ENCODE measurements at places on chromosomes 4 and X.

DNA sequence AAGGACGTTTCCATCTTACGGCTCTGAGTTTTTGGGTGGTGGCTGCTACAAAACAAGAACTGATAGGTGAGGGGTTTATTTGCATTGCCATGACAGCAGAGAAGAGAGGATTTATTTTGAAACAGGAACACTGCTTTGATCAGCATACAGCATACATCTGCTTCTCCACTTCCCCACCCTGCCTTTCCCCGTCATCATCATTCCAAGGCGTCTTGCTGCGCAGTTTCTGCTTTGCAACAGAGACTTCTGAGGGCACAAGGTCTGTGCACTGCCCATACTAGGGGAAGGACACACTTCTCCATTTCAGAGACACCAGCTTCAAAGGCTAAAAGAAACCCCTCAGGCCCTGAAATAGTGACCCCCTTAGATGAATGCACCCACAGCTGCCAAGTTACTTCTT lies 19.1 kb downstream of the STARD8 start:
- no peak for DNase-seq

DNA sequence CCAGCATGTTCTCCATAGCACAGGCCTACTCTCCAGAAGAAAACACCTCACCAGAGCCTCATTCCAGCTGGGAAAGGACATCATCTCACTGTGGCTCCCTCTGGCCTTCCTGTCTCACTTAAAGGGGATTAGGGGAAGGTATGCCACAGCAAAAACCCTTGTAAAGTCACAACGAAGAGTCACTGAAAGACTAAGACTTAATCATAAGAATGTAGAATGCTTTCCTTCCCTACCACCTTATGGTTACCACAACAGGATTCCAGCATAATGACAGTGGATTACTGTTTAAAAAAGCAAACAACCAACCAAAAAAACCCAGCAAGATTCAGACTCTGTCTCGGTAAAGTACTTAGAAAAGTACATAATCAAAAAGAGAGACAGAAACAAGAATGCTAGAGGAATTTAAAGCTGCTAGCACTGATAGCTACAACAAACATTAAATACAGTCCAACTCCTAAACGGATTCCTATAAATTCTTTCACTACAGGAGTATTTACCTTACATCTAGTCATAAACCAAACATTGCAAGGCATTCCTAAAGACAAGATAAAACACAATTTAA lies 75.1 kb downstream of the BANK1 start:
- DNase-seq: no peak

DNA sequence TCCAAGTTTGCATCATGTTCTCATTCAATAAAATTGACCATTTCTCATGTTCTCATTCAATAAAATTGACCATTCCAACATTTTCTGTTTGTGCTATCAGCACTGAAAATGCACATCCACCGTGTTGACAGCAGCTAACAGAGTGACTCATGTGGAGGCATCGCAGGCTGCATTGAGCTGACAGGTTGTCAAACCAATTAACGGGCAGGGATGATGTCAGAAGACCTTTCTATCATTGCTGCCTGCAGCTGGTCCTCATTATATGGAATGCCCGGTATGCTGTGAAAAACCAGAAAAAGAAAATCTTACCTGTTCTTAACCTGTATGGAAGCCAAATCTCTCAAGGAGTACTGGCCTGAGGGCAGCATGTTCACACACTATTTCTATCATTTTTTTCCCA lies 202.0 kb downstream of the SMIM20 start:
- no peak for DNase-seq

GRCh38 chr4:99166544-99166943 lies 22.4 kb upstream of the ADH4 start:
- DNase-seq: no peak

GRCh38 chrX:102964940-102965339 lies 27.9 kb downstream of the RAB40AL start:
- DNase-seq: no peak

- peak; percentile 45 for DNase-seq
Observed at GRCh38 chr4:1207603-1208265, 35.4 kb upstream of the SPON2 start.

GRCh38 chr4:3330707-3331106 lies 37.9 kb downstream of the RGS12 start:
- no peak for DNase-seq

GRCh38 chr4:105181259-105181658 lies 34.6 kb downstream of the TET2 start:
- no peak for DNase-seq

GRCh38 chr4:8748236-8748575 lies 123.4 kb downstream of the HMX1 start:
- no peak for DNase-seq

DNA sequence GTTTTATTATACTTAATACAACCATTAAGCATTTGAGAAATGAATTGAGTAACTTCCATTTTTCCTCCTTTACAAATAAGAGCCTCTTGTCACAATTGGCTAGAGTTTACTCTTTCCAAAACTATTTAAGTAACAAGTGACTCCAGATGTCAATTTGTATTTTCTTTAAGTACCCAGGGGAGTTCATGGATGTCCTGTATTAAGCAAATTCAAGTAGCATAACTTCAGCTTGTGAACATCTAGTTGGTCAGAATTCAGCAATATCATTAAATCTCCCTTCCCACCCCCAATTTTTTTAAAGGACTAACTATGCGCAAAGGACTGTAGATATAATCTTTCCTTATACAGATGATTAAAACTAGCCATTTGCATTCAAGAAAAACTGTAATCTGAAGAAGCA lies 1.4 kb upstream of the ADGRL3 start:
- no peak for DNase-seq

DNA sequence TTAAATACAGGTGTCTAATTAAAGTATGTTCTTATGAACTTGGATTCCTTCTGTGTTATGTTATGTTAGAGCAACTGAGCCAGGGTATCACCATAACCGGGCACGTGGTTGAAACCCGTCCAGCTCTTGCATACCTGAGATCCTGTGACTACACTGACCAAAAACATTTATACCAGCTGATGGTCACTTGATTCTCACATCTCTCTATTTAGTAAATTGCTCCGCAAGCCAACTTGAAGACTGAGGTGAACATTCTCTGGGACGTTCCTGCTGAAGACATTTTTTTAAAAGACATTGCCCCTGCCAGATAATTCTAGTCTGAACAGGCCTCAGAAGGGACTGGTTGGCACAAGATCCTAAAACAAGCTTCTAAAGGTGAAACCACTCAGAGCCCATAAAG lies 550.0 kb upstream of the DIPK2B start:
- DNase-seq: no peak

- no peak for DNase-seq
Observed at GRCh38 chr4:183907871-183908683, 3.0 kb downstream of the STOX2 start.

DNA sequence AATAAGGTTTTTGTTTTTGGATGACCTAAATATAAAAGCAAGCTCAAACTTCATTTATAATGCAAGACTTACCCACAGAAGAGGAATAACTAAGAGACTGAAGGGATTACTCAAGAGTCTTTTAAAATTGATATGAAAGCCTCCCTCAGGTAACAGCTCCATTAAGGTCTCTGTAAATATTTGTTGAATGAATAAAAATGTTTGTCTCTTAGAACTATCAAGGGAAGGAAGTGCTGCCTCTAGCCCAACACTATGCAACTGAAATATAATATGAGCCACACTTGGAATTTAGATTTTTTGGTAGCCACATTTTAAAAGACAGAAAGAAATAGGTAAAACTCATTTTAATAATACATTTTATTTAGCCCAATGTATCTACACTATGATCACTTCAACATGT lies 127.8 kb downstream of the SH3RF1 start:
- no peak for DNase-seq

GRCh38 chr4:48254381-48255071 lies 15.1 kb downstream of the TEC start:
- no peak for DNase-seq

- DNase-seq: no peak
Observed at GRCh38 chr4:118396881-118397622, 44.2 kb upstream of the PRSS12 start.

GRCh38 chr4:118279328-118279727 lies 73.5 kb downstream of the PRSS12 start:
- DNase-seq: no peak

DNA sequence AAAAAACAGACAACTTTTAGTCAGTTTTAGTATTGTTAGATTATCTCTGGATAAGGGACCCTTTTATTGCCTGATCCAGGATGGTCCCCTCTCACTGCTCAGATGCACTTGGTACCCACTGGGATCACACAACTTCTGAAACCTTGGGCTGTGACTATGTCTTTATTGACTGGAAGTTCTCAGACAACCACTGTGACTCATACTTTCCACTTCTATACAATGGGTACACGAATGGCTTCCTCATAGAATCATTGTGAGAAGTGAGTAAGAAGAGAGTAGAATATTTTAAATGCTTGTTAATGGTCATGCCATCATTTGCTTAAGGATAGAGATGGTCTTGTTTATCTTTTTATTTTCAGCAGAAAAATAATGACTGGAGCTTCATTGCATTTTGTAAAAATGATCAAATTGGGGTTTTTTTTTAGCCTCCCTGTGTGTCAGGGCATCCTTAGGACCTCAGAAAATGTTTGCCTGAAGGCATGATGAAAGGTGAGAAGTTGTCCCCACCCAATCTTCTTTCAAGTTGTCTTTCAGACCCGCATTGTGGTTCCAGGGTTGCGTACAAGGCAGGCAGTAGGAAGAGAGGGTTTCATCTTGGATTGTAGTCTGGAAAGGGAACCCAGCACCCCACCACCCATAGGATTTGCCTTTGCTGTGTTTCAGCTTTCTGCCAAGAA lies 115.1 kb downstream of the CPEB2 start:
- DNase-seq: no peak

GRCh38 chr4:173291899-173292298 lies 42.3 kb downstream of the HMGB2 start:
- no peak for DNase-seq

DNA sequence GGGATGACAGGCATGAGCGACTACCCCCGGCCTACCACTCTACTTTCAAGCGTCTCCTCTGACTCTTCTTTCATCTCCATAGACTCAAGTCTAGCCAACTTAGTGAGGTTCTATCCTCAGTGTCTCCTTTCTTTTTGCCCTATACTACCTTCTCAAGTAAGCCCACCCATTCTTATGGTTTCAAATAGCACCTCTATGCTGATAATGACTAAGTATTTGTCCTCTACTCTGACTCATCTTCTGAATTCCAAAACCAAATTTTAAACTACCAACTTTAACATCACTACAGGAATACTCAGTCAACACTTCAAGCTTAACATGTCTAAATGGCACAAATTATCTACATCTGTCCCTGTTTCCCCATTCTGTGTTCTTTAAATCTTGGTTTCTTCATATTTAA lies 47.8 kb downstream of the ELF2 start:
- DNase-seq: no peak

DNA sequence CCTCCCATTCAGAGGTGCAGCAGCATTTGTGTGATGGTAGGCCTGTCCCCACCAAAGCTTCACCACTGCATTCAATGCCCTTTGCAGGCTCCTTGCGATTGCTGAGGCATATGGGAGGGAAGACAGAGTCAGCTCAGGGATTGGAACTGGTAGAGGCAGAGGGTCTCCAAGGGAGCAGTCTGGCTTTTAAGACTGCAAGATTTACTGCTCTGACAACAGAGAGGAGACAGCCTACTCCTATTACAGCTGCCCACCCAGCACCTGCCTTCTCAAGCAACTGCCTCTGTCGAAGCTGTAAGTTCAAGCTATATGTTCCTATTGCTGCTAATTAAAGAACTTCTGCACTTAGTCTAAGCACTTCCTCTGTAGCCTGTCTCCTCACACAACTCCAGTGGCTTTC lies 481.8 kb downstream of the FGF13 start:
- no peak for DNase-seq

DNA sequence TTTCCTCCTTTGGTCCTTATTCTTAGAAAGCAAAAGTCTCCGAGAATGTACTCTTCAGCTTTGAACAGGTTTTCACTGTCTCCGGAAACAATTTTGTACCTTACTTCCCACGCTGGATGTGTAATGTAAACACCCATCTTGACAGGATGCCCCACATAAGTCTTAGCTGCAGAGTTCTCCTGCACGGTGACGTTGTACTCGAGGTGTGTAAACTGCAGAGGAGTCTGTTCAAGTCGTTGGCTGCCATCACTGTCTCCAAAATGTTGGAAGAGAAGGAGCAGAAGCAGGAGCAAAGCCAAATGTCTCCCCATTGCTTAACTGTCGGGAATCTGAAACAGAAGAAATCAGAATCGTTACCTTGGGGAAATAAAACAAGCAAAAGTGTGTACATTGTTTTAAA lies 14.1 kb downstream of the FAT1 start:
- no peak for DNase-seq

GRCh38 chr4:182555997-182556418 lies 312.8 kb downstream of the TENM3 start:
- no peak for DNase-seq

DNA sequence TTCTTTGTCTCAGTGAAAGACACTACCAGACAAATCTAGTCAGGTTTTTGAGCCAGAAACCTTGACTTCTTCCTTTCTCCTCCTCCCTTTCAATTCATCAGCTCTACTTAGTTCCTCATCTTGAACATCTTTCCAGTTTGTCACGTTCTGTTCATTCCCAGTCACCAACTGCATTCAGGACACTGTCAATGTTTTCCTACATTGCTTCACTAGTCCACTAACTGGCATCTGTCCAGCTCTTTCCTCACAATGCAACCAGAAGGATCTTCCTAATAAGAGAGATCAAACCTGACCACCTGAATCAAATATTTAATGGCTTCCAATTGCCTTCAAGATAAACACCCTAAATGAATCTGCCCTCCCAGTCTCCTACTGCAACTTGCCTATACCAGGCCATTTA lies 52.5 kb downstream of the SYNPO2 start:
- DNase-seq: no peak

GRCh38 chr4:8159537-8160232 lies 1.1 kb upstream of the ABLIM2 start:
- no peak for DNase-seq

GRCh38 chr4:40309250-40309774 lies 25.8 kb upstream of the CHRNA9 start:
- no peak for DNase-seq

GRCh38 chrX:15340867-15341266 lies 5.5 kb upstream of the PIGA start:
- DNase-seq: no peak

GRCh38 chr4:38453253-38453881 lies 210.6 kb upstream of the KLF3 start:
- no peak for DNase-seq

GRCh38 chrX:55030271-55031205 lies at the start of gene ALAS2:
Gene ALAS2, minus strand, starts transcription at chrX:55030977. Its CDS starts 4,977 bp downstream, at chrX:55026000.
- no peak for DNase-seq
